ENCODE measurements at places on chromosomes 12 and 14. TPM values are rescaled to one million over a fixed set of nuclear protein-coding genes. Genes with fewer than 3 reads are reported as not detected.

DNA sequence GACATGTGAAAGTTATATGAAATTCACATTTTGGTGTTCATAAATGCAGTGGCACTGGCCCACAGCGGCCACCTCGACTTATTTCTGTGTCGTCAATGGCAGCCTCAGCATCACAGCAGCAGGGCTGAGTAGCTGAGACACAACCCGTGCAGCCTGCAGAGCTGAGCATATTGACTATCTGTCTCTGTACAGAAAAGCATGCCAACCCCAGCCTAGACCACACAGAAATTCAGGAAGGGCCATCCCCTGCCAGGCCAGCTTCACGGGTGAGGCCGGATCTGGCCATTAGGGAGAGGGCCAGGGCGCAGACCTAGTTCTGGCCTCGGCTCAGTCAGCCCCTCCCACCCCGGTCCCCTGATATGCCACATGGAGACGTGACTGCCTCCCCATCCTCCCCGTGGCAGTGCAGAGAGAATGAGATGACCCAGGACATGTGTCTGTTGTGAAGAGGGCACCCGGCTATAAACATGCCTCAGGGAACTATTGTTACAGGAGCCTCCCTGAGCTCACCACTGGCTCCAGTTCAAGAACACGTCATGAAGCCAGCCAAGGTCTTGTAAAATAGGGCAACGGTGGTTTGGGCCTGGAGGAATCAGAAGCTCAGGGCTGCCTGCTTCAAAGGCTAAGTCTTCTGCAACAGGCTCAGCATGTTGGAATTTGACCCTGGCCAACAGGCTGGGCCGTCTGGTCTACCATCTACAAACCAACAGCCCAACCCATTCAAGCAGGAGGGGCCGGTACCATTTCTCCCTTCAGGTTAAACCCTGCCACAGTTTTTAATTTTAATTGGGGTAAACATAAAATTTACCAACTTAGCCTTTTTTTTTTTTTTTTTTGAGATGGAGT is 25.5 kb downstream of the SCARB1 start:
- DNase-seq, result peak; percentile 74

GRCh38 chr14:23306412-23307145 is at the start of gene BCL2L2:
Gene BCL2L2 (plus strand): TSS chr14:23306833. CDS start chr14:23307768, 935 bp downstream.
- peak; percentile 87 for DNase-seq

- no peak for DNase-seq
These were observed 360.4 kb downstream of the PCNX1 start for GRCh38 chr14:71267691-71268090.

- DNase-seq, result no peak
These were observed 9.3 kb downstream of the EVL start for GRCh38 chr14:100074431-100075100.

- no peak for DNase-seq
These were observed 29.5 kb upstream of the APOLD1 start for GRCh38 chr12:12755923-12756322.

- no peak for DNase-seq
These were observed 856 bp upstream of the EIF4B start for GRCh38 chr12:53005215-53005985.

DNA sequence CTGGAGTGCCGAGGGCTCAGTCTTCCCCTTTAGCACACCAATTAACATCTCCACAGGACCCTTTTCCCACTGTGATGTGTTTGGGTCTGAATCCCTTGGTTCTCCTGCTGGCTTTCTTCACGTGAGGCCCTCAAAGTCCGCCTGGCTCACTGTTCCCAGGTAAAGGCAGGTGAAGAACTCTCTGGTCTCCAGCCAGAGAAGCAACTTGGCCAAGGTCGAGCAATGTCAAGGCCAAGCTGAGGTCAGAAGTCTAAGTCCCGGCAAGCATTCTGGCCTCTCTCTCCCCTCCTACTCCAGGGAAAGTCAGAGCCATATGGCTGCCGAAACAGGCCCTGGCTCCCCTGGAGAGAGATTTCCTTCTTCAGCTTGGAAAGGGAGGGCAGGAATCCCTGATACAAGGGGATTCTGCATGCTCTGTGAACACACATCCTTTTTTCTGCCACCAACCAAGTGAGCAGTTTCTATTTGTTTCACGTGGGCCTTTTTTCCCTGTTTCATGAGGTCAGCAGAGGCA is 61.4 kb upstream of the ESRRB start:
- DNase-seq, result no peak

- DNase-seq, result no peak
These were observed 22.4 kb upstream of the MARK3 start for GRCh38 chr14:103362780-103363179.

GRCh38 chr12:124452576-124453331 is 114.7 kb downstream of the NCOR2 start:
- DNase-seq, result no peak

GRCh38 chr12:4891866-4892265 is 17.8 kb upstream of the KCNA1 start:
- no peak for DNase-seq

The KRT75 gene
- not detected for total RNA-seq

The APOF gene
- not detected for total RNA-seq

The CRIP2 gene
- 71.8 TPM for total RNA-seq

The ESPL1 gene
- total RNA-seq, result 31.1 TPM
